ENCODE measurements at places on chromosomes 7 and 10. TPM values are rescaled to one million over a fixed set of nuclear protein-coding genes. Genes with fewer than 3 reads are reported as not detected.

Gene NUP205
- 81.3 TPM for total RNA-seq

Gene ASCC1
- 24.9 TPM for total RNA-seq

Gene DCLRE1C
- total RNA-seq: 11.0 TPM

Gene CEP55
- total RNA-seq: 58.9 TPM

Gene INMT
- not detected for total RNA-seq

Gene COL1A2
- total RNA-seq: 40.8 TPM

Gene CALHM3
- total RNA-seq: not detected

Gene HOXA2
- total RNA-seq: 2.2 TPM

DNA sequence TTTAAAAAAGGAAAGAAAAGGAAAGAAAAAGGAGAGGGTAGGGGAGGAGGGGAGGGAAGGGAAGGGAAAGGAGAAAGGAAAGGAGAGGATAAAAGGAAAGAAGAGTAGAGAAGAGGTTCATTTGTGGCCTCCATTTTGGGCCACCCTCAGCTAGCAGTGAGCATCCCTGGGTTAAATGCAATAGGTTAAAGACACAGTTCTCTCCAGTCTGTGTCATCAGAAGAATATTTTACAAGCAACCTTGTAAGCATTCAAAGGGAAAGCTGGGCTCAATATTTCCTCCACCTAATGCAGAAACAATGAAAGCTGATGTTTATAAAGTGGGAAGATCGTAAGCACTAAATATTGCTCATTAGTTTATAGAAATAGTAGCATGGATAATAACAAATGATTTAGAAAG is 219.1 kb upstream of the PITRM1 start:
- no peaks in the 10 kb centered on the region for H3K36me3 ChIP-seq
- no peaks in the 10 kb centered on the region for H3K4me1 ChIP-seq

DNA sequence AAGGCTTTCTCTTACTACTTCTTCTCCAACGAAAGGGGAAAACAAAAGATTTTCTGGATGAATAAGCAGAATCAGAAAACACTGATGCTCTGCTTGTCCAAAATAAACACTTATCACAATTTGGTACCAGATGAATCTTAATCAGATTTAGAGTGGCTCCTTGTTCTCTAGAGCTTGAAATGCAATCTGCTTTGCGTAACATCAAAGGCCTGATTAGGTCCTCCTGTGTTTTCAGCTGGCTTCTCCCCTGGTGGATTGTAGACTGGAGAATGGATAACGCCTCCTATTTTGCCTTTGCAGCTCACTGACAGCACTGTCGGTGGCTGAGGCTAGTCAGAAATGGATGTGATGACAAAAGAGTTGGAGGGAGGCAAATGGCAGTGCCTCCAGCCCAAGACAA is 91.2 kb downstream of the FAM13C start:
- no peaks in the 10 kb centered on the region for H3K27me3 ChIP-seq
- H3K4me1 ChIP-seq: no peaks in the 10 kb centered on the region

- H3K27ac ChIP-seq: no peak overlapping the region
- no peak overlapping the region for H3K4me3 ChIP-seq
- no peaks in the 10 kb centered on the region for H3K27me3 ChIP-seq
- no peak for DNase-seq
- H3K36me3 ChIP-seq: no peaks in the 10 kb centered on the region
- H3K4me1 ChIP-seq: no peaks in the 10 kb centered on the region
These were observed 238.2 kb downstream of the BUB3 start for GRCh38 chr10:123392182-123392963.

DNA sequence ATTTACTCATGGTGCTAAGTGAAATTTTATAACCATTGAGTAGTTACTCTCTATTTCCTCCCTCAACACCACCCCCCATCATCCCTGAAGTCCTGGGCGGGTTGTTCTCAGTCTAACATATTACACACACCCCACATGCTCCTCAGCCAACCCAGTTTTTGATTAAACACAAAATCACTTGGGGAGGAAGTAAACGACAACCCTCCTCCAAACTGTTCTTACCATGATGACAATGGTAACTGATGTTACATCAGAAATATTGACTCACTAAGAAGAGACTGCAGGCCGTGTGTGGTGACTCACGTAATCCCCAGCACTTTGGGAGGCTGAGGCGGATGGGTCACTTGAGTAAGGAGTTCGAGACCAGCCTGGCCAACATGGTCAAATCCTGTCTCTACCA is 44.2 kb downstream of the RAB11FIP2 start:
- no peaks in the 10 kb centered on the region for H3K4me1 ChIP-seq
- no peaks in the 10 kb centered on the region for H3K27me3 ChIP-seq
- no peak for DNase-seq
- H3K27ac ChIP-seq: no peak overlapping the region
- H3K4me3 ChIP-seq: no peak overlapping the region
- no peaks in the 10 kb centered on the region for H3K36me3 ChIP-seq

DNA sequence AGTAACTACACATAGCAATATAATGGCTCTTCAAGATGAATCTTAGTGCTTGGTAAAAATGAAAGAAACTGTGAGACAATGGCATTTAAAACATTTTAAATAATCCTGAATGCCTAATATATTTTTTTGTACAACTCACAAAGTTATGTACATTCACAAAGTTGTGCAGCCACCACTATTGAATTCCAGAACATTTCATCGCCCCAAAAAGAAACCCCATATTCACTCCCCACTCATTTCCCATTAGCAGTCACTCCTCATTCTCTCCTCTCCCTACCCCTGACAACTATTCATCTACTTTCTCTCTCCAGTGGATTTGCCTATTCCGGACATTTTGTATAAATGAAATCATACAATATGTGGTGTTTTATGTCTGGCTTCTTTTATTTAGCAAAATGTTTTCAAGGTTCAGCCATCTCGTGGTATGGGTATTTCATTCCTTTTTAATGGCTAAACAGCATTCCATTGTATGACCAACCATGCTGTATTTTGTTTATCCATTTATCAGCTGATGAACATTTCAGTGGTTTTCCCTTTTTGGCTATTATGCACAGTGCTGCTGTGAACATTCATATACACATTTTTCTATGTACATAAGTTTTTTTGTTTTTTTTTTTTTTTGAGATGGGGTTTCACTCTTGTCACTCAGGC is 34.7 kb downstream of the ENTPD7 start:
- DNase-seq: no peak
- no peak overlapping the region for H3K27ac ChIP-seq
- no peaks in the 10 kb centered on the region for H3K27me3 ChIP-seq
- H3K4me1 ChIP-seq: no peaks in the 10 kb centered on the region
- H3K4me3 ChIP-seq: no peak overlapping the region

DNA sequence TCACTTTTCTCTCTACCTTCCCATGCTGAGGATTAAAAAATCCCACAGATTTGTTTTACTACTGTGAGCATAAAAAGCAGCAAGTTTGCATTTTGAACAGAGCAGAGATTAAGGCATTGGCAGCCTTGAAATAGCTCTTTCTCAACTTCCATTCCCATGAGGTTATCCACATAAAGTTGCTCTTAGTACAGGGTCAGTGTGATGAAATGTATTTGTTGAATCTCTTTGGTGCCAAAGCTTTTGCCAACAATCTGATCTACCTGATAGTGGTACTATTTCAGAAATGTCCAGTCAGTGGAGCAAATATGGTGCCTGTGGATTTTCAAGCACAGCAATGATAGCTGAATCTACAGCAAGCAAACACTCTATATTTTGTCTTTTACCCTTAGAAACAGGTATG is 254.8 kb downstream of the INHBA start:
- H3K27ac ChIP-seq: no peak overlapping the region
- no peak for DNase-seq
- H3K27me3 ChIP-seq: no peaks in the 10 kb centered on the region
- no peaks in the 10 kb centered on the region for H3K4me1 ChIP-seq
- no peak overlapping the region for H3K4me3 ChIP-seq
- no peaks in the 10 kb centered on the region for H3K36me3 ChIP-seq

DNA sequence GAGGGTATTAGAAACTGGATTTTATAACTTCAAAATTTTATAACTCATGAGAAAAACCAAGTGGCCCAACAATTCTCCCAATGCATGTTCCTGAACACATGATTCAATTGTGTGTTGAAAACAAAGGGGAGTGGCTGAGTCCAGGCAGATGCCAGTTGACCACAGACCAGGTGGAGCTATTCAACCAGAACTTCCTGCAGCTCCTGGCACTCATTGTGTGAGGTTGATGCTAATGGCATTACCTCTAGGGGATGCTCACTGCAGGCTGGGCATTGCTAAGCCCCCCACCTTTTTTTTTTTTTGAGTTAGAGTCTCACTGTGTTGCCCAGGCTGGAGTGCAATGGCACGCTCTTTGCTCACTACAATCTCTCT is 20.3 kb downstream of the MYOF start:
- peaks cover 86% of the 10 kb centered on the region for H3K4me1 ChIP-seq
- peaks cover 12% of the 10 kb centered on the region for H3K36me3 ChIP-seq
- H3K27me3 ChIP-seq: no peaks in the 10 kb centered on the region
- DNase-seq: peak; percentile 67

DNA sequence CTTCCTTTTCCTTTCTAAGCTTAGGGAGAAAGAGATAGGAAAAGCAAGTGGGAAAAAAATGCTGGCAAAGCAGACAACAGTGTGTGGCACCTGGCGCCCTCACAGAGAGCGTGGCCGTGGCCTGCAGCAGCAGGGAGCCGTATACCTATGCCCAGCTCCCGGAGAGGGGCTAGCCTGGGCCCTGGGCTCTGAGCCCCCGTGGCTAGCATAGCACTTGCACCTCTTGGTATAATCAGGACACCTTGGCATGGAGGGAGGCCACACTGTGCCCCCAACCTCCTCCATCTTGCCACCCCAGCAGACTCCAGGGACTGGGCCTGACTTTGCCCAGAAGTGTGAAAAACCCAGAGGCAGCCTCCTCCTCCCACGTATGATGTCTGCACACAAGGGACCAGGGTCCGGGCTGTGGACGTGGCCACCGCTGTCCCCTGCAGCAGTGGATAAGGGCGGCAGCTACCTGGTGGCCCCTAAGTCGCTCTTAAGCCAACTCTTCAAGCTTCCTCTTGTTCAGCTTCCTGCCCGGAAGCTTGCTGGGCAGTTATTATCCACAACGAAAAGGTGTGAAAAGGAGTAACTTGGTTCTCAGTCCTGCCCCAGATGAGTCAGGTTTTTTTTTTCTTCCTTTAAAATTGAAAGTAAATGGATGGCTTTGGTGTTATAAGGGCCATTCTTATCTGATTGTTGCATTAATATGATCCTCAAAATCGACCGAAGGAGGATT is 249.1 kb upstream of the PITRM1 start:
- H3K27ac ChIP-seq: no peak overlapping the region
- peaks cover 29% of the 10 kb centered on the region for H3K4me1 ChIP-seq
- no peaks in the 10 kb centered on the region for H3K27me3 ChIP-seq
- no peaks in the 10 kb centered on the region for H3K36me3 ChIP-seq
- no peak for DNase-seq

DNA sequence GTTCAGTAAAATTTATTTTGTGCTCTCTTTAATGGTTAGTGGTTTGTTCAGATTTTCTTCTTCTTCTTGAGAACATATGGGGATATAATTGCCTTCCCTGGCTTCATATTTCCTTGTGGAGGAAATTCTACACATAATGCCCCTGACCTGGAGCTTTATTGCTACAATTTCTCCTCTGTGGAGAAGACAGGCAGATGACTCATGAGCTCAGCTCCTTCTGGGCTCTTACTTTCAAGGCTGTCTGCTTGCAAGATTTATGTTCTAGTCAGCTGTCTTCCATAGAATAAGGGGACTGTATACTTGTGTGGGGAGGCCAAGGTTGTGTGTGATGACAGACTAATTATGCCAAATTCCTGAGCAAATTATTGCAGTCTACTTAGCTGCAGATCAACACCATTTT is 1.6 kb downstream of the LRRD1 start:
- H3K4me3 ChIP-seq: no peak overlapping the region
- no peaks in the 10 kb centered on the region for H3K27me3 ChIP-seq
- H3K27ac ChIP-seq: no peak overlapping the region
- H3K4me1 ChIP-seq: peaks cover 8% of the 10 kb centered on the region
